ENCODE measurements at places on chromosomes 1 and 21. TPM values are rescaled to one million over a fixed set of nuclear protein-coding genes. Genes with fewer than 3 reads are reported as not detected.
A peak's percentile ranks its signal among the peaks of the same experiment; 100 is the strongest.

GRCh38 chr1:150626150-150626549 lies 3.3 kb downstream of the ENSA start:
- H3K4me1 ChIP-seq, result peaks cover 40% of the 10 kb centered on the region
- H3K4me3 ChIP-seq, result no peak overlapping the region
- H3K27ac ChIP-seq, result no peak overlapping the region
- no peaks in the 10 kb centered on the region for H3K27me3 ChIP-seq
- no peak for DNase-seq
- H3K36me3 ChIP-seq, result peaks cover 49% of the 10 kb centered on the region

- no peaks in the 10 kb centered on the region for H3K36me3 ChIP-seq
- peak overlapping the region; percentile 47 for H3K27ac ChIP-seq
- no peak overlapping the region for H3K4me3 ChIP-seq
- DNase-seq, result no peak
- H3K27me3 ChIP-seq, result no peaks in the 10 kb centered on the region
Measured at GRCh38 chr21:44952929-44953627, 13.2 kb downstream of the SLX9 start.

DNA sequence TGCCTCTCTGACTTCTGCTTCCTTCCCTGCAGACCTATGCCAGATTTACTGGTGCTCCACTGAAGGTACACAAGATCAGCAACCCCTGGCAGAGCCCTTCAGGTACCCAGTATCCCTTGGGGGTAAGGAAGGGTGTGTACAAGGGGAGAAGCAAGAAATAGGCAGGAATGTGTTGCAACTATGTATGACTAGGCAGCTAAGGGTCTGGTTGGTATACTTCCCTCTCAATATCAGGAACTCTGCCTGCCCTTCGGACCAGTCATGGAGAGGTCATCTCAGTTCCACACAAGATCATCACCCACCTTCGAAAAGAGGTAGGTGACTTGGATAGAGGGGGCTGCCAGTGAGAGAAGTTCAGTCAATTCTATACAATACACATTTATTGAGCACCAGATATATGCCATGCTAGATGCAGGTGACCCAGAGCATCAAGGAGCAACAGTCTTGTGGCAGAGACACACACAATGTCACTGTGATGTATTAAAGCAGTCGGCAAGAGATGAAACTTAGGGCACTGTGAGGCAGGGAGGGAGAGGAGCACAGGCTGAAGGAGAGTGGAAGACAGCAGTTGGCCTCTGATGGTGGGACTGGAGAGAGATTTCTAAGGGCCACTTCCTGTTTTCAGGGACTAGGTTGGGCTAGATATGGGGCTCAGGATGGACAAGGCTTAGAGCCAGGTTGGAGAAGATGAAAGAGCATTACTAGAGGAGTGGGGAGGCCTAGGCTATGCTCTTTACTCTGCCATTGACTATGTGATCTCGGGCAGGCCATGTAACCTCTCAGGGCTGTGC lies 2.0 kb downstream of the MTX1 start:
- peak overlapping the region; percentile 14 for H3K27ac ChIP-seq
- H3K27me3 ChIP-seq, result no peaks in the 10 kb centered on the region
- no peak overlapping the region for H3K4me3 ChIP-seq
- H3K4me1 ChIP-seq, result peaks cover 29% of the 10 kb centered on the region
- no peaks in the 10 kb centered on the region for H3K36me3 ChIP-seq

GRCh38 chr1:58620926-58621325 lies 43.9 kb upstream of the TACSTD2 start:
- H3K4me1 ChIP-seq, result peaks cover 15% of the 10 kb centered on the region
- H3K27ac ChIP-seq, result no peak overlapping the region
- H3K4me3 ChIP-seq, result no peak overlapping the region
- H3K27me3 ChIP-seq, result no peaks in the 10 kb centered on the region
- DNase-seq, result no peak

DNA sequence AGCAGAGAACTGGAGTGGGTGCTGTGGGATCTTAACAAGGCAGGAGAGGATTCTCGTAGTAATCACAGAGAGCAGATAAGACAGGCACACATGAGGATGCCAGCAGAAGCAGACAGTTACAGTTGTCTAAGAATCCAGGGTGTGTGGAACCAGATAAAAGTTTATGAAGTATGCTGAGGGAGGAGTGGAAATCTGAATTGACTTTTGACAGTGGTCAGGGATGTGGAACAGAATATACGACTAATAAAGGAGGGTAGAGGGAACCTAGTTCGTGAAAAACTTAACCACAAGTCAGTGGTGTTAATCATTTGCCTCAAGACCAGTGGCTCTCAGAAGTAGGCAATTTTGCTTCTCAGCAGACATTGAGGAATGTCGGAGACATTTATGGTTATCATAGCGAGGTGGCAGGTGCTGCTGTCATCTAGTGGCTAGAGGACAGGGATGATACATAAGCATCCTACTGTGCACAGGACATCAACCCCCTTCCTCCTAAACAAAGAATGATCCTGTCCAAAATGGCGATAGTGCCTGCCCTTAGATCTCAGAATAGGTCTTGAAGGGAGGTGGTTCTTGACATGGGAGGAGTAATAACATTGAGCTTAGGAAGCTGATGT lies 3.0 kb downstream of the LRRC8D start:
- DNase-seq, result no peak
- H3K4me3 ChIP-seq, result no peak overlapping the region
- no peak overlapping the region for H3K27ac ChIP-seq
- no peaks in the 10 kb centered on the region for H3K36me3 ChIP-seq
- H3K27me3 ChIP-seq, result no peaks in the 10 kb centered on the region

- peaks cover 22% of the 10 kb centered on the region for H3K4me1 ChIP-seq
- no peaks in the 10 kb centered on the region for H3K27me3 ChIP-seq
- H3K4me3 ChIP-seq, result no peak overlapping the region
Measured at GRCh38 chr1:100053119-100053518, 79.6 kb downstream of the SASS6 start.

DNA sequence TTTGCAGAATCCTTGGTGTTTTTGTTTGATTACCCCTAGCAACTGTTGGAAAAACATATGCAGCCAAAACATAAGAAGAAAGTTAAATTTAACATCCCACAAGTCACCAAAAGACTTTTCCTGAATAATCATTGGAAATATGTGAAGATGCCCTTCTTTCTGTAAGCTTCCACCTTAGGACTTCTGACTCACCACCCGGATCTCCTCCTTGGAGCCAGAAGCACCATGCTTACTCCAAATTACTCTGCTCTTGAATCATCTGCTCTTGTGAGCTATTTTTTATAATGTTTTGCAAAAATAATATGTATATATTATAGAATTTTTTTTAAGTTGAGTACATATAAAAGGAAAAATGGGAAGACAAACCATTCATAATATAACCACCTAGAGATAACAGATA lies 391.7 kb downstream of the KCTD3 start:
- no peak overlapping the region for H3K4me3 ChIP-seq
- no peaks in the 10 kb centered on the region for H3K4me1 ChIP-seq
- H3K27me3 ChIP-seq, result no peaks in the 10 kb centered on the region
- H3K27ac ChIP-seq, result no peak overlapping the region

DNA sequence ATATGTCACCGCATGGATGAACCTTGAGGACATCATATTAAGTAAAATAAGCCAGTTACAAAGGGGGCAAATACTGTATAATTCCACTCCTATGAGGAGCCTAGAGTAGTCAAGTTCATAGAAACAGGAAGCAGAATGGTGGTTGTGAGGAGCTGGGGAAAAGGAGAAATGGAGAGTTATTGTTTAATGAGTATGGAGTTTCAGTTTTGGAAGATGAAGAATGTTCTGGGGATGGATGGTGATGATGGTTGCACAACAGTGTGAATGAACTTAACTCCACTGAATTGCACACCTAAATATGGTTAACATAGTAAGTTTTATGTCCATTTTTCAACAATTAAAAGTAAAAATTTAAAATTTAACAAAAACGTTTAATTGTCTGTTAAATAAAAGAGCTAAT lies 220.9 kb upstream of the JUN start:
- no peak overlapping the region for H3K27ac ChIP-seq
- H3K27me3 ChIP-seq, result no peaks in the 10 kb centered on the region
- no peak for DNase-seq
- H3K36me3 ChIP-seq, result no peaks in the 10 kb centered on the region

GIPC2 gene
- 17.4 TPM for polyA plus RNA-seq

GJA9 gene
- not detected for polyA plus RNA-seq

WNT9A gene
- 0.23 TPM for polyA plus RNA-seq

ARHGEF16 gene
- polyA plus RNA-seq, result 51.6 TPM

GBP7 gene
- not detected for polyA plus RNA-seq

All from sigmoid colon (tissue), 7 donors.